ENCODE measurements at places on chromosomes 16 and 17.

- peak; percentile 10 for DNase-seq
These were observed 217.4 kb upstream of the TNRC6C start for GRCh38 chr17:77741109-77741508.

DNA sequence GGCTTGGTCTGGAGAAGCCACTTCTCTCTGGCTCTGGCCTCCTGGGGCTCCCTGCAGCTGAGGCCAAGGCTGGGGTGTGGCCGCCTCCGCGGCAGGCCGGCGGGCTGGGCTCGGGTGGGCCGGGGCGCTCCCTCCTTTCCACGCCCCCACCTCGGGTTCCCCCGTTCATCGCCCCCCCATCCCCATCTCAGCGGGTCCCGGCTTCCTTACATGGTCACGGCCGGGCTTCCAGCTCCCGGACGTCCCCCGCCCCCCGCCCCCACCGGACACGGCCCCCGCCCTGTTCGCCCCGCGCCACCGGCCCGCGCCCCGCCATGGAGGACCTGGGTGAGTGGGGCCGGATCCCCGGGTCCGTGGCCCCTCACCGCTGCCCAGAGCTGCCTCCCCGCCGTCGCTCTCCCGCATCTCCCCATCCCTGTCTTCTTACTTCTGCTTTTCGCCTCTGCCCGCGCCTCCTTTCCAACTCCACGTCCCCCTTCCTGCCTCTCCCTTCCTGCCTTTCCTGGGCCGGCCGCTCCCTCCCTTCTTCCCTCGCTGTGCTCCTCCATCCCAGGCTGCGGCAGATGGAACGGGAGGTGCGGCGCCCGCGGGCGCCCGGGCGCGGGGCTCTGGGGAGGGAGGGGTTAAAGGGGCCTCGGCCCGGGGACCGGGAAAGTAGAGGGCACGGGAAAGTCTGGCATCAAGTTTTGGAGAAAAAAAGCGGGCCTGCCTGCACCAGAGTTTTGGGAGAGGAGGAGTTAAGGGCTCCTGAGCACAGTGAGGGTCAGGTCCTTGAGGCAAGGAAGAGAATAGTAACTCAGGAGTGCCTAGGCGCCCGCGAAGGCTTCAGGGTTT, at the start of gene TGFB1I1:
Gene TGFB1I1, plus strand, starts transcription at position 278 of the 834 bp plus-strand sequence. Its CDS starts 37 bp downstream, at position 315.
- no peak for DNase-seq

GRCh38 chr17:42653179-42654124, 5.6 kb upstream of the TUBG2 start:
- no peak for DNase-seq

- no peak for DNase-seq
These were observed 21.9 kb downstream of the PLEKHG4 start for GRCh38 chr16:67301080-67301782.

DNA sequence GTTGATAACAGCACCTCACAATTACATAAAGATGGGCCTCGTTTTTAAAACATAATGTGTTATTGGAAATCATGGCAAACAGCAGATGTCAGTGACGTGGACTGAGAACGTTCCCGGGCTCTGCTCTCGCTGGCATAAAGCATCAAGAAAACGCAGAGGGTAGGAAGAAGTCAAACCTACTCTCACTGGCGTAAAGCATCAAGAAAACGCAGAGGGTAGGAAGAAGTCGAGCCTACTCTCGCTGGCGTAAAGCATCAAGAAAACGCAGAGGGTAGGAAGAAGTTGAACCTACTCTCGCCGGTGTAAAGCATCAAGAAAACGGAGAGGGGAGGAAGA, 110.6 kb downstream of the VPS53 start:
- no peak for DNase-seq

- DNase-seq, result no peak
These were observed 20.7 kb upstream of the NAGS start for GRCh38 chr17:43983515-43984411.

- DNase-seq, result no peak
These were observed 33.2 kb upstream of the KCNJ2 start for GRCh38 chr17:70136131-70136530.

DNA sequence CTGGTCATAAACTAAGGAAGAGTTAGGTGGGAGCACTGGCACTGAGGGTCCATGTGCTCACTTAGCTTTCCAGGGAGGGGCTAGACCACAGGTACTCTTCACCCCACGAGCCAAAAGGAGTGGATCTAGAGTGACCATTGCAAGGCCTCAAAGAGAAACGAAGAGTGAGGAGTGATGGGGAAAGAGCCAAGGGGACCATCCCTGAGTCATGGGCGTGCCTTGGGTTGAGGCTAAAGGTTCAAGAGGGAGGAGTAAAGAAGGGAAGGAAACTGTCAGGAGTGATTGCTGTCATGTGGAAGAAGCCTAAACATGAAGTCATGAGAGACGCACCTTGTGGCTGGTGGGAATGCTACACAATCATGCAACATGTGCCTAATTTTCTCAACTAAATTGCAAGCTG, 141.0 kb downstream of the CDH13 start:
- no peak for DNase-seq

DNA sequence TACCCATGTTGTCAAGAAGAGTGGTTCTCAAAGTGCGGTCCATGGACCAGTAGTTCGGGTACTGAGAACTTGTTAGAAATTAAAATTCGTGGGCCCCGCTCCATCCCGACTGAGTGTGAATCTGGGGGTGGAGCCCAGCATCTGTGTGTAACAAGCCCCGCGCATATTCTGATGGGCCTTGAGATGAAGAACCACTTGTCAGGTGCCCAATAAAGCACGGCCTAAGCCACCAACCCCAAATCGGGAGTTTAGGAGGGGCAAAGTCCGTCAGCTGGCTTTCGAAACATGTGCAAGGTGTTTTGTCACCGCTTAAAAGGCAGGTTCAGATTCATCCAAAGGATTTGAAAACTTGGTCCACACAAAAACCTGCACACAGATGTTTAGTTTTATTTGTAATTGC, 29.5 kb downstream of the PSMD12 start:
- no peak for DNase-seq

DNA sequence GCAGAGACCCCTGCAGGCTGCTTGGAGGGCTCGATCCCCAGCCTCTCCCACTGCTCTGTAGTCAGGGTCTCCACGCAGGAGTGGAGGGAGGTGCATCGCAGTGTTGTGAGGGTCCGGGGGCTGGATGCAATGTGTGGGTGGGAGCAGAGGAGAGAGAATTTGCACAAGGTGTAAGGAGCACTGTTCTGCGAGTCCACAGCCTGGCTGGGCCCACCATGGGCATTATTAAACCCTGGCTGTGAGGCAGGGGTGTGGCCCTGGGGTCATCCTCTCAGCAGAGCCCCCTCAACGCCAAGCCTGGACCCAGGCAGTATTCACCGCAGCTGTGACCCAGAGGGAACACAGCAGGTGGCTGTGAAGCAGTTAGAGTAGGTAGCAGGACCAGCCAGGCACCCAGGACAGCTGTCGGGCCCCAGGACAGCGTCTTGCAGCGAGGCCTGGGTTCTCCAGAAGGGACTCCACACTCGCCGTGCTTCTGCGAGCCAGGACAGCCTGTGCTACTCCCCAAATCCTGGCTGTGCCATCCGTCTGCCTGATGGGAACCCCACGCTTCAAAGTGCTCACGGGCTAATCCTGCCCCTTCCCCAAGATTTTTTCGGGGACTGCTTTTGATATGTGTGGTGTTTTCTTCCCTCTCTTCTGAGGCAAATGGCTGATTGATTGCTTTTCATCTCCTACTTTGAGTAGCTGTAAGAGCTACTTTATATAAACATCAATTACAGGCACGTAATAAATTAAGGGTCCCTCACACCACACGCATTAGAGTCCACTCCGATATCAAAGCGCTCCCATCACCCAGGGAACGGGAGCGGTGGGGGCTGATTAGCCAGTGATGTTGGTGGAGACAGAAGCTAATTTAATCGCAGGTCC, 100.9 kb upstream of the GSE1 start:
- DNase-seq, result no peak

DNA sequence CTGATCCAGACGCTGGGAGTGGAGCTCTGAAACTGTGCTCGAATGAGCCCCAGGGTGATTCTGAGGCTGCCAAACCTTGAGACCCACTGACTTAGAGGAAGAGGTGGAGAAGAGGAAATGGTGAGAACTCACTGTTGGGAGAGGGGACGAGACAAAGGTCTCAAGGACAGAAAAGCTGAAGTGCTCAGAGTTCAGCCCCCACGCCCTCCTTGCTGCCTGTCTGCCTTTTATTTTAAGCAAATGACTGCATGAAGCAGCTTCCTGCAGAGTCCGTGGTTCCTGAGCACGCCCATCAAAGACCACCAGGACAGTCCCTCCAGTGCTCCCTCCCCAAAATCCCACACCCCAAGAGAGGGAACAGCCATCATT, 20.4 kb downstream of the COTL1 start:
- no peak for DNase-seq

- no peak for DNase-seq
These were observed 1.6 kb downstream of the COASY start for GRCh38 chr17:42563543-42563942.

DNA sequence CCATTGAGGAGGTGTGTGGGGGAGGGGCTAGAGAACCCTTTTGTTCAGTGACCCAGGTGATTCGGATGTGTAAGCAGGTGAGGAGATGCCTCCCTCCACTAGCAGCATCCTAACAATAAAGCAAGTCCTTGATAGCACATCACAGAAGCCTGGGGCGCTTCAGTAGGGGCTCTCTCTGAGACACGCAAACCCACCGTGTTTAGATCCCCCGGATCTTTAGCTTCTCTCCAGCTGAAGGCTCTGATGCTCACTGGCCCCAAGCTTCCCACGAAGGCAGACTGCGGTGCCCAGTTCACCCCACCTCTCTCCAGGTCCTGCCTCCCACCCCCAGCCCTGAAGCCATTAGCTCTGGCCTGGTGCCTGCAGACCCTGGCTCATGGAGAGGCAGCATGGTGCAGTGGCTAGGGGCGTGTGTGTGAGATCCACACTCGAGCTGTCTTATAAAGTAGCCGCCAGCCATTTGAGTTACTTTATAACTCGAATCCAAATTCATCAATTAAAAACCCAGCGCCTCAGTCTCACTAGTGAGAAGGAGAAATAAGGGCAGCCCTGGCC, 204.7 kb upstream of the TNRC6C start:
- no peak for DNase-seq

GRCh38 chr16:15798671-15799070, 58.2 kb downstream of the MYH11 start:
- no peak for DNase-seq

DNA sequence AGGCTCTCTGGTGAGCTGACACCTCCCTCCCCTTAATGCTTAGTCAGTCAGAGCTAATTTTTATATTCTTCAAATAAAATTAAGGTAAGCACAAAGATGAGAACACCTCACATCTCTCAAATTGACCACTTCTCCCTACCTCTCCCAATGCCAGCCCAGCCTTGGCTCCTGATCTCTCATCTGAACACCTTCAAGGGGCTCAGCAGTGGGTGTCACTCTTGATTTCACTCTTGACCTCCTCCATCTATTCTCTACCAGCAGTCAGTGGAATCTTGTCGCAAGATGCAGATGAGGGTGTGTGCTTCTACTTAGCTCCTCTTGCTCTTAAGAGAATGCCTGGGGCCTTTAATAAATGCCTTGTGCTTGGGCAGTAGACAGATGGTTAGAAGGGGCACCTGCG, 309.0 kb upstream of the IRX3 start:
- no peak for DNase-seq

DNA sequence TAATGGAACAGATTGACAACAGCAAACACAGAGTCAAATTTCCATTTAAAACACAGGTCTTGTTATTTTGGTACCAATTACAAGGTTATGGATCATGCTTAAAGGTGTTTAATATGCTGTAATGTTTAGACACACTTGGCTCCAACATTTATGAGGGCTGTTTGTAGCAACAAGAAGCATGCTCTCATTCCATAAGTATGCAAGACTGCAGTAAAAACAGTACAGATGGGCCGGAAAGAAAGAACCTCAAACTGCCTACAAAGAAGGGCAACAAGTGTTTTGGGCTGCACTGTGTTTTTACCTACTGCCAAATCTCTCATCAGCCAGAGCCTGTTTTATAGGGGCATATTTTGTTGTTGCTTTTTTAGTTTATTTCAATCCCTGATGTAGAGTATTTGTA, 100.5 kb upstream of the HS3ST3A1 start:
- no peak for DNase-seq

DNA sequence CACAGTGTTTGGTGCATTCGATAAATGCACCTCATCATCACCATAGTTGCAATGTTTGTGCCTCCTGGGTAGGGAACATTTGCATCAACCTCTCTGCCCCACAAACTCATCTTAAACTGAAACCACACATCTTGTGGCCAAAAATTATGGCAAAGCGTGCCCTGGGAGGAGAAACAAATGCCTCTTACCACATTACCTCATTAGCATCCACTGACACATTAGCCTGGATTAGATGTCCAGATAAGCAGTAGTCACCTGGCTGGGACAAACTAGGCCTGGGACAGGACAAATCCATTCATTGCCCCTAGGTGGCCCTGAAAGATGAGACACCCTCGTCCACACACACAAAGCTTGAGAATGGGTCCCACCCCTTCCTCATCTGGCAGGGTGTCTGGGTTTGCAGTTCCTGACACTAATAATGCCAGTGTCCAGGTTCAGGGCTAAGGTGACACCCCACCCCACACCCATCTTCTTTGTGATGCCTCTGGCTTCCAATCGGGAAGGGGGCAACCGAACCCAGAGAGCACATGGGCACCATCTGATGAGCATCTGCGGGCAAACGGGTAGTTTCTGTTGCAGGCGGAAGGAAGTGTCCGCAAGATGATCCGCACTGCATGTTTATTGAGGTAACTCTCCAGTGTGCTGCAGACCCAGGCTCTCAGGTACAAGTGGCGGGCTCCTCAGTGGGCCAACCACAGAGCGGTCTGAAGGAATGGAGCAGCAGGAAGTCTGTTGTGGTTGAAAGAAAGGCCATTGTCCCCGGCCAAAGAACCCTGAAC, 8.6 kb downstream of the XYLT1 start:
- DNase-seq, result no peak

GRCh38 chr16:88527186-88527936, 42.8 kb upstream of the ZC3H18 start:
- DNase-seq, result peak; percentile 20

DNA sequence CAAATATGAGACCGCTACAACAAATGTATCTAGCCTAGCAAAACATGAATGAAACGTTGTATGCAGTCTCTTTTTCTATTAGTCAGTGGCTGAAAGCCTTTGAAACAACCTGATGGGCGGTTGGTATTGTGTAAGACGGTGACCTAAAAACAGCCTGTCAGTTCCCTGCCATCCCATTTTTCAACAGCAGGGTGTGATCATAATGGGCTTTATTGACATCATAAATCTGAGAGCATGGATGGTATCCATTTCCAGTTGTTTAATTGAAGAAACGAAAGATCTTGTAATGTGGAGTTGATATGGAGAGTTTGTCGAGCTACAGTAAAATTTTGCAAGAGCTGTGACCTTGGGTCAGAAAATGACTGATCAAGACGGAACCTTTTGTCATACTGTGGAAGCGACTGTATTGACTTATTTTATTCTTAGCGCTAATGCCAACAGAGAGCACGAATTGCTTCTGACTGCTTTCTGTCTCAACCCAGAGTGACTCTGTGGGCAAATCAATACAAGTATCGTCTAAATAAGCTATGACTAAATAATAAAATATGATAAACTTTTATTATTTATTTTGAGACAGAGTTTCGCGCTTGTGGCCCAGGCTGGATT, 12.3 kb upstream of the MEIOB start:
- DNase-seq, result no peak

Measured in stimulated activated CD8-positive, alpha-beta memory T cell treated with anti-CD3 and anti-CD28 coated beads, Interleukin-15, amount 100 ng/mL, for 1 hour (primary cell).